ENCODE measurements at places on chromosomes 6 and 20. TPM values are rescaled to one million over a fixed set of nuclear protein-coding genes. Genes with fewer than 3 reads are reported as not detected.
A peak's percentile ranks its signal among the peaks of the same experiment; 100 is the strongest.

DNA sequence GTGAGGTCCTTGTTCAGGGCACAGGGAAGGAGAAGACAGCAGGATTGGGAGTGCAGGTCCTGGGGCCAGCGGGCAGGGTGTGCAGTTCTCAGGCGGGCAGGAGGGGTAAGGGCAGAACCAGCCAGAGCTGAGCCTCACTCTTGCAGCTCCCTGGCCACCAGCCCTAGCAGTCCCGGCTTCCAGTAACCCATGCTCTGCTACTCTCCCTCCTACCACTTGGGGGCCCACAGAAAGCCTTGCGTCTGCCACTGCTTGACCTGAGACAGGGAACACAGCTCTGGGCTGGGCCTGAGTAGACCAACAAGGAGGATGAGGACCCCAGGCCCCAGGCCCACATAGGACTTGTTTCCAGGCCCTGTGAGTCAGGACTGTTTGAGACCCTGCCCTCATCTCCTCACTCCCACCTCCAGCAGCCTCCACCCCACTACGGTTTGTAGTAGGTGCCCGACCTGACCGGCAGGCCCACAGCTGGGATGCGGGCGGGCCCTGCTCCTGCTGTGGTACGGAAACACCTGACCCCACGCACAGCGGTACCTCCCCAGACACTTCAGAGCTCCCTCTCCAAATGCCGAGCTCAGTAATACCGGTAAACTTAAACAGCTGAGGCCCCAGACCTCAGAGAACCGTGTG lies 39.2 kb downstream of the KCNK5 start:
- DNase-seq = peak; percentile 69

DNA sequence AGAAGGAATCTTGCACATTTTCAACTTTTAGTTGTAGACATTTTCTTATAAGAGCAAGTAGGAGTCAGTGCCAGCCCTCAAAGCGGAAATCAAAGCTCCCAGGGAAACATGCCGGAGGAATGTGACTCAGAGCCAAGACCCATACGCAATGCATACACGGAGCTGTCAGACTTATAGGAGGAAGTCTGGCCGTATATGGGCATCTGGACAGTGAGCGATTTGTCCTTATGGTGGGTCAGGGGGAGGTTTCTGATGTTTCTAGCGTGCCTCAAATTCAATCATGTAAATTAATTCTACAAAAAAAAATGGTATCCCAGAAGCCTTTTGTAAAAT lies 3.6 kb upstream of the CCN2 start:
- no peak for DNase-seq

GRCh38 chr20:49356676-49357075 lies 78.8 kb upstream of the ZNFX1 start:
- no peak for DNase-seq

DNA sequence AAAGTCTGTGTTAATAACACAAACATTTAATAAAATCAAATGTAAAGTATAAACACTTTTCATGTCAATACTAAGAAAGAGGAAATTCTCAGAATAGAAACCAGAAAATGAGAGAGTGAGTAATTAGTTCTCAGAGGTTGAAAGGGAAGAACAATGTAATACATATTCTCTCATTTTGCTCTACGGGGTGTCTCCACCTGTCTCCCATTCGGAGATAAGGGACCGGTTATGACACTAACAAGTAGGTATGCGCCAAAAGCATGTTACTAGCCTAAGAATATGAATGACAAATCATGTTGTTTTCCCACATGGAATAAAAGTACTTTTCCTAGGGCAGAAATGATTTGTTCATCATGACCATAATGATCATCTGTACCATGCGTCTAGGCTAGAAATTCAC lies 35.6 kb upstream of the PRELID3B start:
- no peak for DNase-seq

- no peak for DNase-seq
These were observed 25.2 kb downstream of the PREX1 start for GRCh38 chr20:48802647-48803046.

DNA sequence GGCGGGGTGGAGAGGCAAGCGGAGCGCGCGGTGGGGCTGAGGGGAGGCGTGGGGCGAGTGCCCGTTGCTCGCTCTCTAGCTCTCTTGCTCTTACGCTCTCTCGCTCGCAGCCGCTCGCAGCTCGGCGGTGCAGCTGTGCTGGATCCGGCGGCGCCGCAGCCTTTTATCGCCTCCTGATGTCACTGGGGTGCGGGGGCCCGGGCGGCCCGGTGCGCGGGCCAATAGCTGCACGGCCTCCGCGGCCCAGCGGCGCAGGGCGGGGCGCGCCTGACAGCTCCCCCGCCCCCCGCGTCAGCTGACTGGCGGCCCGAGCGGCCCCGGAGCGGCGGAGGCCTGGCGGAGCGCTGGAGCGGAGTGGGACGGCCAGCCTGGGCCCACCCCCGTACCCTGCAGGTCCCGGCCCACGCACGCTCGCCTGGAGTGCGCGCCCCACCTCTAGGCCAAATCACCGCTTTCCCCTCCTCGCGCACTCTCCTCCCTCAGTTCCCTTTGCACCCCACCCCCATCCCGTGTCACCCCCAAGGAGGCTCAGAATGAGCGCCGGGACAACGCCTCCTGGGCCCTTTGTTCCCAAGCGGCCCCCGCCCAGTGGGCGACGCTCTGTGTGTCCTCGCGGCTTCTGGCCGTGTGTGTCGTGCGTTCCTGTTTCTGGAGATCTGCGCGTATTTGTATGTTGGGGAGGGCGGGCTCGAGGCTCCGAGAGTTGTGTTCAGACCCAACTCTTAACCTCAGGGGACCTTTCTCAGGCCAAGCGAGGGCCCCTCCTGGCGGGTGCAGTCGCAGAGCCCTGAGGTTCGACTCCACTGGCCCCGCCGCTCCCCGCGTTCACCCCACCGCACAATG lies at the start of gene MAFB:
TSS of gene MAFB (minus strand) at position 137 of the 843 bp plus-strand sequence. CDS start 386 bp downstream, outside the sequence.
- peak; percentile 79 for DNase-seq

GRCh38 chr6:137977814-137978213 lies 110.8 kb downstream of the TNFAIP3 start:
- DNase-seq = no peak

- no peak for DNase-seq
These were observed 202.8 kb upstream of the CITED2 start for GRCh38 chr6:139577124-139577762.

DNA sequence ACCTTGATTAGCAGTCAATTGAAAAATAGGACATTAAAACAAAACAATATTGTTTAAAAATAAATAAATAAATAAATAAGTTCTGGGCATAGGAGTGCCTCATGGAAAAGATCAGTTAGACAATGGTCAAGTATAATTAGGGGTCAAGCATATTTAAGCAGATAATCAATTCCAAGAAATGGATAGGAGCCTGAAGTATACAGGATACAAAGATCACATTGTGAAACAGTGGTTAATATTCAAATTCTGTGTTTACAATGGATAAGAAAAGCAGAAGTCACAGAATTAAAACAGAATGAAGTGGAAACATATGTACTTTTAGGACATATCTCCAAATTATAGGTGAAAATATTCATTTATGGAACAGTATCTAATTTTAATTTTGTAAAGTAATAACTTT lies 1028.6 kb upstream of the CITED2 start:
- no peak for DNase-seq

GRCh38 chr6:167797011-167797471 lies 29.7 kb upstream of the AFDN start:
- no peak for DNase-seq

- no peak for DNase-seq
These were observed 370.5 kb upstream of the RSPO3 start for GRCh38 chr6:126747728-126748540.

DNA sequence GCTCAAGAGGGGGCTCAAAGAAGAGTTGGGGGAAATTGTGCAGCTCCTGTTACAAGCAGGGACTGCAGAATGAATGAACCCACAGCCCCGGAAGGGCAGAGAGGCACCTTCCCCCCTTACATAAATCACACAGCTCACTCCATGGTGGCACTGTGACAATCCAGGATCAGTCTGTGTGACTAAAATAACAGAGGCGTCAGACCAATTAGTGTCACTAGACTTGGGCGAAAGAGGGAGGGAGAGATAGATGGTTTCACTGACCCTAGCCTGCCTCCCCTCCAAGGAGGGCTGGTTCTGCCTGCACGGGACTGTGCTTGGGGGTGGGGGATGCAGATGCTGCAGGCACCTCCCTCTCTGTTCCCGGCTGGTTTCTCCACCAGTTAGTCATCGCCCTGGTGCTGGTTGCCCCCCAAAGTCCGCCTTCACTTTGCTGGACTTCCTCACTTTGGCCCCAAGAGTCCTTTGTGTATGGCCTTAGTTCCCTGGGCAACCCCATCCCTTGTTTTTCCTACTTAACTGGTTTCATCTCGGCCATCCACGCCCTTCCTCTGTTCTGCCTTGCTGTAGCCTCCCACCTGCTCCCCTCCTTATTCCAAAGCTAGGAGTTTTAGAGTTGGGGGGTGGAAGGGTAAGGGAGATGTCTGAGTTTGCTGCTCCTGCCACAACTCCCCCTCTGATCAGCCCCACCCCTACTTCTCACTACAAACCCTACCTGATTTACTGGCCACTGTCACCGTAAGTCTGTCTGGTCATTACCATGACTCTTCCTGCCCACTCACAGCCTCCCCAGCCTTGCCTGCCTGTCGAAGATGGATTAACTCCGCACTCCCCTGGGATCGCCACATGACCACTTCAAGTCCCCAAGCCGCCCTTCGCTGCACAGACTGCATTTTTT lies 17.7 kb downstream of the CCDC167 start:
- no peak for DNase-seq

DNA sequence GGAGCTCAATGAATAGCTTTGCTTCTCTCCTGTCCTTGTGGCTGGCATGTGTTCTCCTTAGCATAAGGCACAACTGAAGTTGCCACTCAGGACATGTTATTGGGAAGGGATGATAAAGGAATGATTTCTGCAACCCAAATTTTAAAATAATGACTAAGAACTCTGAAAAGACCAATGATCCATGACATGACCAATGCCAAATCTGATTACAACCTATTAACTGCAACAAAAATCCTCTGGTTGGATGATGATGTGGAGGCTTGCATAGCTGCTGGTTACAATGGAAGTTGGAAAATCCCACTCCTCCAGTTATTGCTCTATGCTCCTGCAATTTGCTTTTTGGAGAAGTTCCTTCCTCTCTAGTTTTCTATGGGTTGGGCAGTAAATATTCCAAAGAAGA lies 63.4 kb upstream of the FBXL4 start:
- no peak for DNase-seq

DNA sequence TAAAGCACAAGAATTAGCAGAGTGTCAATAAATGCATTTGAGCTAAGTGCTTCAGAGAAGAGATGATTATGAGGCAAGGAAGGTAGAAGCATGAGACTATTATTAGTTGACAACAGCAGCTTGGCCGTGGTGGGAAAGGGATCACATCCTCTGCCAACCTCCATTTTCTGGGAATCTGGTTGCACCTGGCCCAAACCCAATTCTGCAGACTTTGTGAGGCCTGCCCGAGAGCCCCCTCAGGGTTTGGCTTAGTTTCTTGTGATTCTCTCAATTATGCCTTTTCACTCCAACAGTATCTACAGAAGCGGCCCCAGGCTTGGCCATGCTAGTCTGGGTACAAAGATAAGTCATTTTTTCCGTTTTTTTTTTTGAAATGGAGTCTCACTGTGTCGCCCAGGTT lies 111.0 kb upstream of the B3GAT2 start:
- no peak for DNase-seq

DNA sequence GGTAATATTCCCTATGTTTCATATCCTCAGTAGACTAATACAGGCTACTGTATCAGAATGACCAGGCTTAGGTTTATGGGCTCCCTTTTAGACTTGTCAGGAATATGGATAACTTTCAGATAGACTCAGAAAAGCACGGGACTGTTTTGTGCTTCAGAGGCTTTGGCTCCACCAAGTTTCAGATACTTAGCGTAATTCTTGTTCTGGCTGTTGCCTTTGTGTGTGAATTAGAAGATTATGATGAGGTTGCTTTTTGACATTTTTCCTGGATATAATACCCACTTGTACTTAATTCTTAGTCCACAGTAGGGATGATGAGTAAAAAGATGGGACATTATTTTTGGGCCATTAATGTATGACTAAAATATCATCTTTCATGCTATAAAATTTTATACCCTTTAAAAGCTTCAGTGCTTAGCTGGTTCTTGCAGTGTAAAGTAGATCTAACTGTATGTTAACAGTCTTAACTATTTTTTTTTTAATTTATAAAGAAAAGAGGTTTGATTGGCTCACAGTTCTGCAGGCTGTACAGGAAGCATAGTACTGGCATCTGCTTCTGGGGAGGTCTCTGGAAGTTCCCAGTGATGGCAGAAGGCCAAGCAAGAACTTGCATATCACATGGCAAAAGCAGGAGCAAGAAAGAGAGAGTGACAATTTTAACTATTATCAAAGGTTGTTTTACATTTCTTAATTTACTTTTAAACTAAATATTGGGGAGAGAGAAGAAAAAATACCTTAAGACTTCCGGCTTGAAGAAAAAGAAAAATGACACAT lies 120.7 kb downstream of the ZFAND3 start:
- DNase-seq = no peak

Gene FRS3
- 4.7 TPM for total RNA-seq

Gene NOL4L
- total RNA-seq = 13.0 TPM

Gene ABHD16B
- total RNA-seq = not detected

All from activated CD4-positive, alpha-beta T cell treated with anti-CD3 and anti-CD28 coated beads, Interleukin-2, amount 10 ng/mL, durations not matched to agents 24 days and 14 days (primary cell).